ENCODE measurements at places on chromosomes 2 and 18. TPM values are rescaled to one million over a fixed set of nuclear protein-coding genes. Genes with fewer than 3 reads are reported as not detected.

Gene INHA
- 5.1 TPM for polyA plus RNA-seq

Gene SPP2
- polyA plus RNA-seq = not detected

Gene FSIP2
- 5.2 TPM for polyA plus RNA-seq

Gene OSBPL6
- 7.4 TPM for polyA plus RNA-seq

Gene CROCC2
- polyA plus RNA-seq = 0.06 TPM

Gene SCTR
- polyA plus RNA-seq = 27.4 TPM

Gene POTEI
- 0.17 TPM for polyA plus RNA-seq

Gene EMILIN2
- polyA plus RNA-seq = 13.5 TPM

Gene TMEM198
- 3.6 TPM for polyA plus RNA-seq

Gene SOX11
- polyA plus RNA-seq = 22.1 TPM

Gene USP40
- polyA plus RNA-seq = 48.7 TPM

Gene SPATA3
- polyA plus RNA-seq = not detected

Gene DYSF
- polyA plus RNA-seq = 20.0 TPM

Gene ZNF396
- 7.2 TPM for polyA plus RNA-seq

Gene CD8B
- polyA plus RNA-seq = 0.73 TPM

Gene CDK15
- polyA plus RNA-seq = 1.2 TPM

Gene CRYGD
- 0.59 TPM for polyA plus RNA-seq

Gene PRSS56
- 0.09 TPM for polyA plus RNA-seq

Gene ICOS
- not detected for polyA plus RNA-seq

Gene CSRNP3
- polyA plus RNA-seq = 9.9 TPM

Gene CYBRD1
- 37.4 TPM for polyA plus RNA-seq

Gene DSG2
- polyA plus RNA-seq = 56.1 TPM

Gene TRIM43
- polyA plus RNA-seq = 0.49 TPM

Gene DSG1
- 0.03 TPM for polyA plus RNA-seq

Gene PTGR3
- 43.1 TPM for polyA plus RNA-seq

Gene CCDC93
- 59.5 TPM for polyA plus RNA-seq

Gene REV1
- 48.3 TPM for polyA plus RNA-seq

Gene MC4R
- polyA plus RNA-seq = 0.09 TPM
